ENCODE measurements at places on chromosomes 5 and 9. TPM values are rescaled to one million over a fixed set of nuclear protein-coding genes. Genes with fewer than 3 reads are reported as not detected.

GRCh38 chr5:80035839-80036238 lies 691 bp downstream of the THBS4 start:
- DNase-seq = no peak

Gene HDAC3
- 122 TPM for total RNA-seq

- DNase-seq = no peak
These were observed 18.3 kb downstream of the CDK5RAP2 start for GRCh38 chr9:120561709-120562108.

Gene IL9
- not detected for total RNA-seq

Gene CTXN3
- total RNA-seq = not detected

- peak; percentile 61 for DNase-seq
These were observed 105.3 kb downstream of the PAX5 start for GRCh38 chr9:36928670-36929349.

GRCh38 chr5:7321724-7322123 lies 74.2 kb upstream of the ADCY2 start:
- DNase-seq = peak; percentile 34

Data from MG63 (cell line).